ENCODE measurements at places on chromosomes 6 and 20.
A peak's percentile ranks its signal among the peaks of the same experiment; 100 is the strongest.

GRCh38 chr6:161273752-161274487 is at the start of gene AGPAT4:
AGPAT4 (minus strand) TSS chr6:161274061; CDS start chr6:161232213, 41,848 bp downstream.
- DNase-seq = peak; percentile 95

- DNase-seq = no peak
These were observed 102.8 kb downstream of the MYB start for GRCh38 chr6:135283926-135284325.

- no peak for DNase-seq
These were observed 41.1 kb upstream of the BMP6 start for GRCh38 chr6:7684843-7685242.

DNA sequence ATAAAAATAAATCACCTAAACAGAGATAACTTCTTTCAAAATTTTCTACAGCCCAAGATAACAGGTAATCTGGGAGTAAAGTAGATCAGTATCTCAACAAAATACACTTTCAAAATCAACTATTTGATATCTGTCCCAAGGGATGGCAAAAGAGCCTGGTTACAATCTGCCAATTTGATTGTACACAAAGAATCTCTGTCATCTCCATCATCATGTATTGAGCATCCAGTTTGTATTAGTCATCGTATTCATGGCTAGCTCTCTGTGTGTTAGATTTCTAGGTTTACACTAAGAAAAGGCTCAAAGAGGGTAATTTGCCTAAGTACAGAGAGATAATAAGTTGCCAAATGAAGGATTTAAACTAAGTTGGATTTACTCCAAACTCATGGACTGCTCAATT is 329.0 kb upstream of the NRSN1 start:
- no peak for DNase-seq

DNA sequence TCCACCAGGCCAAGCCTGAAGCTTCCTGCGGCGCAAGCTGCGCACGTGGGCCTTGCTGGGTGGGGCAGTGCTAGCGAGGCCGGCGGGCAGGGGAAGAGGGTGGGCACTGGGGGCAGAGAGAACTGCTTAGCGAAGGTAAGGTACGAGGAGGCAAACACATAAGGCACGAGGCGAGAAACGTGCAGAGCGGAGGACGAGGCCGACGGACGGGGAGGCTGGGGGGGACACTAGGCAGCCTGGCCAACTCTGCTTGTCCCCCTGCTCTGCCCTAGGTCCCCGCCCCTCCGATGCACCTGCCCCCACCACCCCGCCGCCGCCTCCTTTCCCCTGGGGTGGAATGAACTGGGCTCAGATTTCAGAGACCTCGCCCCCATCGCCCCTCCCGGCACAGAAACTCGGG is 2.1 kb downstream of the HLA-DQB1 start:
- no peak for DNase-seq

DNA sequence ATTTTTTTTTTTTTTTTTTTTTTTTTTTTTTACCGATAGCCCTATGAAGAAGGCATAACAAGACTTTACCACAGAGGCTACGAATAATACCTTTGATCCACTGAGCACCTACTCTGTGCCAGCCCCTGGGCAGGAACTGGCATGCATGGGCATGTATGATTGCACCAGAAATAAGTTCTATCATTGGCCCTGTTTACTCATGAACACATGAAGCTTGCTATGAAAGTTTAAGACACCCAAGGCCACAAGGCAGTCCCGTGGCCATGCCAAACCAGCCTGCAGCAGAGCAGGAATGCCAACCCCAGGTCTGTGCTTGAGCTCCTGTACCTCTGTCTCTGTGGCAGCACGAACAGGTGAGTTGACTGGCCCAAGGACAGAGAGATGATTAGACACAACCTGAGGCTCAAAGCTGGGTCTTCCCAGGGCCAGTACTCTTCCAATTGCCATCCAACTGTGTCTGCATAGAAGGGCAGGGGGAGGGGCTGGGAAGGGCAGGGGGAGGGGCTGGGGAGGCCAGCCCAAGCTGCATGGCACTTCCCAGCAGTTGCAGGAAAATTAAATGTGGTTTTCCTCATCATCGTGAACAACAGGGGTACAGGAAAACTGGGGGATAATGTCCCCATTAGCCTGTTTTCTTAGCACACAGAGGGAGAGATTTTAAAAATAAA is 63.5 kb downstream of the LRFN2 start:
- DNase-seq = no peak

DNA sequence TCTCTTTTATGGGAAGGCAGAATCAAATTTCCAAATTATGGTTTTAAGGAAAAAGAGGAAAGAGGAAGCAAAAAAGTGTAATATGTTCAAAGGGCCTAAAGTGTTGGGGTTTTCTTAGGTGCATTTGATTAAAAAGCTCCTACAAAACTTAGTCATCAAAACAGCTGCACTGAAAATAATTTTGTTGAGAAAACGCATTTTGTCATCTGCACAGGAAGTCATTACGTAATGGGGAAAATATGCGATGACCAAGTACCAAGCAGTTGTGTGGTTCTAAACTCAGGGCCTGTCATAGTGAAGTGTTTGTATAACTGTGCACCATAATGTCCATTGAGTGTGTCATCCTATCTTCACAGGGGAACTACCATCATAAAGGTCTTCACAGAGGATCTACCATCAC is 15.6 kb downstream of the HAO1 start:
- peak; percentile 75 for DNase-seq

DNA sequence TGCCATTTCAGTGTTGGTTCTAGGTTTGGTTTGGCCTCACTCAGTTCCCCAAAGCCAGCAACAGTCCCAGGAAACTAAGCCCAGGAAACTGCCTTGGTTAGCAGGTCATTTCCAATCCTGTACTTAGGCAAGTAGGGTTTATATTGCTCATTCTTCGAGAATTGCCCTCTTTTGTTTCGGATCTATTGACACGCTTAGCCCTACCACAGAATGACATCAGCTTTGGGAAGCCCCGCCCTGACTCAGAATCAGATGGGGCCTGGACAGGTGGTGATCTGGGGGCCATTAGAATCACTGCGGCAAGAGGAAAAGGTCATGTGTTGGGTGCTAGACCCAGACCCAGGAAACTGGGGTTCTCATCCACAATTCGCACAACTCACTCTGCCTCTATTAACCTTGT is 578.2 kb downstream of the QKI start:
- DNase-seq = no peak

GRCh38 chr20:58198901-58199355 is 29.5 kb downstream of the ANKRD60 start:
- DNase-seq = no peak

DNA sequence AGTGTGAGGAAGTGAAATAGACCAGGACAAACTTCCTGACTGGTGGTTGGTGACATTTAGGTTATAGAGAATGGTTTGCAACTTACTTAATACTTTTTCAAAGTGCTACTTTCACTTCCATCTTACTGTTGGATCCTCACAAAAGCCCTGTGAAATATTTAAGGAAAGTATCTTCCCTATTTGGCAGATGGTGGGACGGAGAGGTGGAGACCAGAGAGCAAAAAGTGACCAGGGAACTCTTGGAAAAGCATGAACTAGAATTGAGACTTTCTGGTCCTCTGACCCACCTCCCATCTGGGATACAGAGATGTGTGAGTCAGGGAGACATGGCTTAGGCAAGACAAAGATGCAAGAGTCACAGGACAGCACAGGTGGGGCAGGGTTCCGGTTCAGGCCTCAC is 3.0 kb downstream of the TRIM10 start:
- no peak for DNase-seq

DNA sequence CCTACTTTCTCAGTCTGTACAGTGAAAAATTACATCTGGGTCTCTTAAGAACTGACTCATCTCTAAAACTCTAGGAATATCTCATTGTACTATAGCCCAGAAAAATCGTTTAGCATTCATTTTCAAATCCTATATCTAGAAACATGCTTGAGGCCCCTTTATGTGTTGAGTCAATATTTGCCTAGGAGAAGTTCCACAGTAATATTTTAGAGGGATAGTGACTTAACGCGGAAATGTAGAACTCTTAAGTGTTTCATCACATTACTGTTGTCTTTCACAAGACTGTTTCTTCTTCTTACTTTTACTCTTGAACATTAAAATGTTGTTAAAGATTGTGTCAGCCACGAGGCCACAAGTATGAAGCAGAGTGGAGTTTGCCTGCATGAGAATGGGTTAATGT is 23.0 kb upstream of the MYLIP start:
- no peak for DNase-seq

DNA sequence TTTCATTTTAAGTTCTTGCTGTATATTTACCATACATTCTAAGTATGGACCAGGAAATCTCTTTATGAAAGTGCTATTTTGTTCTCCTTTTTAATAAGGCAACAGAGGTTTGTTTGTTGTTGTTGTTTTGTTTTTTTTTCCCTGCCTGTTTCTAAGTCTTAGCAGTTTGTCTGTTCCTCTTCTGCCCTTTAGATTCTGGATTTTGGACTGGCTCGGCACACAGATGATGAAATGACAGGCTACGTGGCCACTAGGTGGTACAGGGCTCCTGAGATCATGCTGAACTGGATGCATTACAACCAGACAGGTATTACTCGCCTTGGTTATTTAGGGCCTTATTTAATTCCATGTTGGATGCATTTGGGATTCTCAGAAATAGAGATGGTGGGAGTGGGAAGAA is 48.0 kb downstream of the MAPK14 start:
- no peak for DNase-seq
